RWPE1 (cell line): ENCODE measurements at places on chromosomes 11 and 22.
A peak's percentile ranks its signal among the peaks of the same experiment; 100 is the strongest.

DNA sequence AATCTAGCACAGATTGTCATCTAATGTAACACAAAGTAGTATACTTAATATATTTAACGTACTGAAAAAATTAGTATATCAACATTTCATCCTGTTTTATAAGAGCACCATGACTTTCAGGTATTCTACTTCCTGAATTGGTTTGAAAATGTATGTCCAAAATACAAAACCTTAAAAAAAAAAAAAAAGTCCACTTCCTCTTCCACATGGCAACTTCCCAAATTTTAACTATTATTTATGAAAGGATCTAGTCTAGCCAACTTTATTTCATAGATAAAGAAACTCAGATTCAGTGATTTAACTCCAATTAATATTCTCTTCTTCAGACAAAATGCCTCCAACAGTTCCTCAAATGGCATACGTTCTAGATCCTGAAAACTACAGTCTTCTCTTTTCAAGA lies 44.0 kb downstream of the PIK3C2A start:
- no peak for DNase-seq

GRCh38 chr11:12715941-12716340 lies 41.7 kb downstream of the TEAD1 start:
- DNase-seq: no peak

DNA sequence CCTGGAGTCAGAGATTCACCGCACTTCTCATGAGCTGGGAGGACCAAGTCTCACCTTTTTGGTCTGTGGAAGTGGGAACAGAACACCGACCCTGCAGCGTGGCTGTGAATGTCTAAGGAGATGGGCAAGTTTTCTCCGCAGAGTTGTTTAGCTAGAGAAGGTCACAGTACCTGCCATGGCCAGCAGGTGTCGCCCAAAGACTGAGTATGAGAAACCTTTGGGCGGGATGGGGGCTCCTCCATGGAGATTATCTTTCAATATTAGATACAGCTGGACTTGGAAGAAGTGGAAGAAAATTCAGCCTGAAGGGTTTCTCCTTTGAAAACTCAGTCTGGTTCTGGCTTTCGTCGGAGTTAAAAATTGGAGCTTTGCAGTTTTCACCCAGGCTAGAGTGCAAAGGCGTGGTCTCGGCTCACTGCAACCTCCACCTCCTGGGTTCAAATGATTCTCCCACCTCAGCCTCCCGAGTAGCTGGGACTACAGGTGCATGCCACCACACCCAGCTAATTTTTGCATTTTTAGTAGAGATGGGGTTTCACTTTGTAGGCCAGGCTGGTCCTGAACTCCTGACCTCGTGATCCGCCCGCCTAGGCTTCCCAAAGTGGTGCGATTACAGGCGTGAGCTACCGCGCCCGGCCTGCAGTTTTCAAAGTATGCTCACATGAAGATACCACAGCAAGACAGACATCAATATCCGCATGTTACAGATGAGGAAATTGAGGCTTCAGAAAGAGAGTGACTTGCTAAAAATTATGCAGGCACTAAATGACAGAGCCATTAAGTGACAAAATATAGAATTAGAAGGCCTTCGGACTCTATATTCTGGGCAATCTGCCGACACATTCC lies 10.7 kb upstream of the DSCAML1 start:
- DNase-seq: peak; percentile 58

DNA sequence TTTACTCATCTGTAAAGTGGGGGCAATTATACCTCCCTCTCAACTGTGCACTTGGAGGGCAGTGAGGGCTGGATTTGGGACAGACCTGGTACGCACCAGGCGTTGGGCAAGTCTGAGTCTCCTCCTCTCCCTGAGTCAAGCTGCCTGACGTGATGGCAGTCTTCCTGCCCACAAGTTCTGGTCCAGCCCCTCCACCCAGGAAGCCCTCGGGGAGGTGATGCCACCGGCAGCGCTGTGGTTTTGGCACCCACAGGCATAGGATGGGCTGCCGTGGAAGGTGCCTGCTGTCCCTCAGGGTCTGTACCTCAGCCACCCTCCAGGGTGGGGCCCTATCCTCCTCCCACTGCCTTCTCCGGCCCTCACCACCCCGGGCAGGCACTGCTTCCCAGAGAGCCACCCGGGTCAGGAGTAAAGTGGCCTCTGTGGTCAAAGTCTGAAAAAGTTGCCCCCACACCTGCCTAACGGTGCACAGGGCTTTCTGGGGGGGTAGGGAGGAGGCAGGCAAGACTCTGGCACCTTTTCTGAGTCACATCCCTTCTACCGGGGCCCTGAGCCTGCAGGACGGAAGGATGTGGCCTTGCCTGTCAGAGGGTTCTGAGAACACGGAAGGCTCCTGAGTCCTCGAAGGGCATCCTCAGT lies 6.5 kb upstream of the APOBEC3H start:
- DNase-seq: peak; percentile 73

- no peak for DNase-seq
Observed at GRCh38 chr22:35580351-35581022, 36.6 kb downstream of the MB start.

- DNase-seq: no peak
Observed at GRCh38 chr11:47107744-47108143, 68.9 kb downstream of the ARFGAP2 start.

DNA sequence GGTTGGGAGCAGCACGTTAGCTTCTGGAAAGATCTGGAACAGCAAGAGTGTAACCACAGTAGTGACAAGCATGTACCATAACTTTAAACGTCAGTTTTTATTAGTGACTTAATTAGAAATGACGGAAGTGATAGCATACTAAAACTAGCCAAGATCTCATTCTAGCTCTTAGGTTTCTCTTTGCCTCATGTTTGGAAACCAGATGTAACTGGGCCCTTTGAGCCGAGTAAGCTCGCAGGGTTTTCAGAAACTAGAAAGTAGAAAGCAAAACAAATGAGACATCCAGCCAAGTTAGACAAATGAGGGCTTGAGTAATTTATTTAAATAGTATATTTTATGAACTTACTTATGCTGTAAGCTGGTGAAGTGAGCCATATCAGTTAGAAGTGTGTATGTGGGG lies 40.2 kb upstream of the SLC5A12 start:
- DNase-seq: no peak

- DNase-seq: no peak
Observed at GRCh38 chr11:117479372-117479771, 151.7 kb downstream of the CEP164 start.

DNA sequence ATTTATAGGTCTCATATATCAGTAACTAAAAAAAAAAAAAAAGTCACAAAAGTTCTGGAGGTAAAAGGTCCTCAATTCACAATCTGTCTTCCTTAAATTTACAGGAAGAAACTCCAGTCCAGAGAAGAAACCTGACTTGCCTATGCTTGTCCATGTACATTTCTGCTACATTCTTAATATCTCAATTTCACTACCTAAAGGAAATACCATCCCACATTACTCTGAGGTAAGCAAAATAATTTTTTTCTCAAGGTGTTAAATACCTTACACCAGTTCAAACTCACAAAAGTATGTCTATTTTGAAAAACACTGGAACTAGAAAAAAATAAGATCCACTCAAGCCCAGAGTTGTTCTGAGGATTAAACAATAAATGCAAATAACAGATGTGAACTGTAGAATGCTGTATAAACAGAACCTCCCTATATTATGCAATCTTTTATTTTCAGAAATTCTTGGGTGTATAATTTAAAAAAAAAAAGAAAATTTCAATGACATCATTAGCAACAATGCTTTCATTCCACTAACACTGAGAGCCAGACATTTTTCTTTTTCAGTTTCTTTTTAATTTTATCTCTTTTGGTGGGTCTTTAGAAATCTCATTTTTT lies 49.9 kb upstream of the GDPD4 start:
- DNase-seq: peak; percentile 31

DNA sequence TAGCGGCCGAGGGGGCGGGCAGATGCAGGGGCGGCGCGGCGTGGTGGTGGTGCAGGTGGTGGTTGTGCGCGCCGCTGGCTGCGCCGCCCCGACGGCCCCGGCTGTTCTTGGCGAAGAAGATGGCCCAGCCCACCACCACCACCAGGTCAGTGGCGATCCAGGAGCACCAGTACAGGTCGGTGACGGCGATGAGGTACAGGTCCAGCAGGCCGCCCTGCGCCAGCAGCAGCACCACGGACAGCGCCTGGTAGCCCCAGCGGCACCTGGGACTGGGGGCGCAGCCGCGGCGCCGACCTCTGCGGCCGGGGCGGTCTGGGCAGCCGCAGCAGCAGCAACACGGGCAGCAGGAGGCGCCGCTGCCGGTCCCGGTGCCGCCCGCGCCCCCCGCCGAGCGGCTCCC lies 879 bp downstream of the TMEM121B start:
- peak; percentile 8 for DNase-seq
